AML-193 (cell line): ENCODE measurements at places on chromosomes 7 and 10.

- DNase-seq, result no peak
These were observed 18.5 kb downstream of the GPR37 start for GRCh38 chr7:124747072-124747471.

DNA sequence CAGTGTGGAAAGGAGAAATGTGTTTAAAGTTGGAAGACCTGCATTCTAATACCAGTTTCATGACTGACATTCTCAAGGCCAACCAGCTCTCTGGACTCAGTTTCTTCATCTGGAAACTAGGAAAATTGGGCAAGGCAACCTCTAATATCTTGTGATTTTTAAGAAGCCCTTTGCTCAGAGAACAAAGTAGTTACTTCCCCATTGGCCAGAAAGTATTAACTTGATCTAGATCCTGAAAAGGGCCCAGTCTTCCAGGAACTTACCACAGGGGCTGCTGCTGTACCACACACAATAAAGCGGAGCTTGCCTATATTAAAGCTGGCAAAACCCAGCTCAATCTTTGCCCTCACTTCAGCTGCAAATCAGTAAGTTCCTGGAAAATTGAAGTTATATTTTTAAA is 155.6 kb upstream of the ADO start:
- no peak for DNase-seq

DNA sequence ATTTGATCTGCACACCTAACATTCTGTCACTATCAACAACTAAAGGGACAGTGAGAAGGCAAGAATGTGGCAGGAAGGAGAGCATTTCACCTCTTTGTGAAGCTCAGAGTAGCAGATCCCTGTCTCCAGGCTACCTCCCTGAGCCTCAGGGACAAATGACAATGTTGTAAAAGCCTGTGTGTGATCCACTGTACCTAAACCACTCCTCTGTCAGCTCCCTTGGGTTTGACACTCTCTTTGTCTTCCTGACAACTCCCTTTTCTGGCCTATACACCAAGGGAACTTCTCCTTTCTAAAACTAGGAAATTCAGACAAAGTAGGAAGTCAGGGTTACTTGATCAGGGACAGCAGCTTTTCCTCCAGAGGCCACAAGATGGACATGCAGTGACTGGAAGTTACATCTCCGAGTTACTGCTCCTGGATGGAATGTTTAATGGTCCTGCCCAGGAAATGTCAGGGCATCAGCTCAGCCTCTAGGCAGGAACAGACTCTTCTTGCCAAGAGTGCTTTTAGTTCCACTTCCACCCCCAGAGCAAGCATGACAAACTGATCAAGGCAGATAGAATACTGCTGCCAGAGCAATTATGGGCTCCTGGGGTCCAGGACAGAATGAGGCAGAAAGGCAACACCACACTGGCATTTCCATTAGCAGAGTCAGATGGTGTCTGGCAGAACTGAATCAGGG is 1014.5 kb upstream of the LRRTM3 start:
- DNase-seq, result no peak

GRCh38 chr10:110209454-110209925 is 2.1 kb downstream of the MXI1 start:
- DNase-seq, result no peak

DNA sequence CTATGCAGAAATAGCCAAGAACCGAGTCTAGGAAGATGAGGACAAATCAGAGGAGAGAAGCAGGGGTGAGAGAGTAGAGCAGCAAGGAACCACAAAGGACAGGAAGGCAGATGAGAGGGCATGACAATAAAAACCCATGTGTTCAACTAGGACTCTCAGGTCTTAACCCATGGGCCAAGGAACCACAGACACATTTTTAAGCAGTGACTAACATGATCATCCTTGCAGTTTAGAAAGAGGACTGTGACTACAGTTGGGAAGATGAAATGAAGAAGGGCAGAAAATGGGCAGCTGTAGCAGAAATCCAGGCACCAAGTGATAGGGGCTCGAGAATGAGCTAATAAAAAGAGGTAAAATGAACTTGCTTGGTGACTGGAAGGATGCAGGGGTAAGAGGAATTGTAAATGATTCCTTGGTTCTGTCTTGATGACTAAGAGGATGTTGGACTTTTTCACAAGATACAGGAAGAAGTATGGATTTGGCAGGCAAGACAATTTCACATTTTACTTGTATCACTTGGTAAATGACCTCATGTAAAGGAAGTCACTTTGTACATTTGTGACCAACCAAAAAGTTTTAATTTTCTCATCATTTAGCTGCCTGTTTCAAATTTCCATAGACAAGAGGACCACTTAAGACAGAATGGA is 22.8 kb downstream of the SGMS1 start:
- DNase-seq, result no peak

GRCh38 chr7:24017519-24017918 is 266.5 kb upstream of the NPY start:
- DNase-seq, result no peak

DNA sequence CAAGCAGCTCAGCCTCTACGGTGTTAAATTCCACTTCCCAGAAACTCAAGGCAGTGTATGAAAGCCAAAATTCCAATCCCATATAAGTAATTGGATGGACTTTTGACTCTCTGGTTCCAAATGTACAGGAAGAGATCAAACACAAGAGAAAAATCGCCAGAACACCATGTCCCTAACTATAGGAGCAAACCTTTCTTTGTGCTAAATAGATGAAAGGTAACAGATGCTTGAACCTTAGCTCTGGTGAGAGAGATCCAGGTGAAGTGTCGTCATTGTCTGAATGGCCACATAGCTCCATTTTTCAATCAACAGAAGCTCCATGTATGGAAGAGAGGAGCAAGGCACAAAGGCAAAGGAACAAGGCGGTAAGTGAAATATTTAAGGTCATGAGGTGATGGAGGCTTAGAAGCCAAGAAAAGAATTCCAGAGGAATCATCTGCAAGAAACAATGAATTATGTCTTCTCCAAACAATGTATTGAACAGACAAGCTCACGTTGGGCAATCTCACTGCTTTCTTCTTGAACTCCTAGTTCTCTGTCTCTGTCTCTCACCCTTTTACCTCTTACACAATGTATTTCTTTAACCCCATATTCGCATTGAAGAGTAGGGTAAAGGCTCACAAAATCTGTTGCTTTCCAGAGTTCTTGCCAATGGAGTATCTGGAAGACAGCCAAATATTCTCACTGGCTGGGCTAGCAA is 585.1 kb downstream of the GATA3 start:
- no peak for DNase-seq

DNA sequence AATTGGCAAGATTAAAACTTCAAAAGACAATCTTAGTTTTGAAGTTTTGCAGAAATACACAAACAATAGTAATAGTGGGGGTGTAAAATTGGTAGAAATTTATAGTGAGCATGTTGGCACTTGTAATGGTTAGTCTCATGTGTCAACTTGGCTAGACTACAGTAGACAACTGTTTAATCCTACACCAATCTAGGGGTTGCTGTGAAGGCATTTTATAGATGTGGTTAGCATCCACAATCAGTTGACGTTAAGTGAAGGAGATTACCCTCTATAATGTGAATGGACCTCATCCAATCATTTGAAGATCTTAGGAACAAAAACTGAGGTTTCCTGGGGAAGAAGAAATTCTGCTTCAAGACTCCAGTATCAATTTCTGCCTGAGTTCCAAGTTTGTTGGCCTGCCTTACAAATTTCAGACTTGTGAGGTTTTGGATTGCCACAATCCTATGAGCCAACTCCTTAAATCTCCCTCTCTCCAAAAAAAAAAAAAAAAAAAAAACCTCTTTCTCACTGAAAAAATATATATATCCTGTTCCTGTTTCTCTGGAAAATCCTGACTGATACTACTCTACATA is 531.6 kb upstream of the IGFBP3 start:
- DNase-seq, result no peak

- no peak for DNase-seq
These were observed 98.7 kb upstream of the DNAJB6 start for GRCh38 chr7:157238087-157238486.
